ENCODE measurements at places on chromosomes 6 and 20. TPM values are rescaled to one million over a fixed set of nuclear protein-coding genes. Genes with fewer than 3 reads are reported as not detected.

DNA sequence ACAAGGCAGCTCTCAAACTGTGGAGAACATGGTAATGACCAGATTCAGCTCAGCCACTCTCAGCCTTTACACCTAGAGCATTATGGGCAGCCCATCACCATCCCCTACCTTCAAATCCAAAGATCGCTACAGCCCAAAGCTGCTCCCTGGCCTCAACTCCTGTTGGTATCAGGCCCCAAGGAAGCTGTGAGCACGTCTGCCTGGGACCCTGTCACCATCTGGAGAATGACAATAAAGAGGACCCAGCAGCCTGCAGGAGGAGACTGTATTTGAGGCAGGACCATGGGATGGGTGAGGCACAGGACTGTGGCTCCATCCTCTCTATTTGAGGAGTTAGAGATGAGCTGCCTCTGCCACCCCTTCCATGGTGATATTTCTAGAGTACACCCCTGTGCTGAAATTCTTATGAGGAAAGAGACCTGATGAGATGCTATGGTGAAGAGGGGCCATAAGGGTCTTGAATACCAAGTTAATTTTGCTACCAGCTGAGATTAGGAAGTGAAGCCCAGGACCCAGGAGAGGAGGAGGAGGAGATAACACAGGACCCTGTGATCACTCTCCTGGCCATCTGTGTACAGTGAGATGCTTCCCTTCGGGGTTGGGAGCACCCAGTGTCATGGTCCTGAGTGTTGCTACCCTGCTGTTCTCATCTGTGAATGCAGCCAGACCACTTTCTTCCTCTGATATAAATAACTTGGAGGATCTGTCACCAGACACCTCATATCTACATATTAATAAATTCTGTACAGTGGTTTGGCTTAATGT is 19.6 kb upstream of the MICB start:
- peaks cover 25% of the 10 kb centered on the region for H3K4me1 ChIP-seq
- no peaks in the 10 kb centered on the region for H3K27me3 ChIP-seq
- no peak for DNase-seq
- peaks cover 7% of the 10 kb centered on the region for H3K36me3 ChIP-seq
- H3K4me3 ChIP-seq: no peak overlapping the region

DNA sequence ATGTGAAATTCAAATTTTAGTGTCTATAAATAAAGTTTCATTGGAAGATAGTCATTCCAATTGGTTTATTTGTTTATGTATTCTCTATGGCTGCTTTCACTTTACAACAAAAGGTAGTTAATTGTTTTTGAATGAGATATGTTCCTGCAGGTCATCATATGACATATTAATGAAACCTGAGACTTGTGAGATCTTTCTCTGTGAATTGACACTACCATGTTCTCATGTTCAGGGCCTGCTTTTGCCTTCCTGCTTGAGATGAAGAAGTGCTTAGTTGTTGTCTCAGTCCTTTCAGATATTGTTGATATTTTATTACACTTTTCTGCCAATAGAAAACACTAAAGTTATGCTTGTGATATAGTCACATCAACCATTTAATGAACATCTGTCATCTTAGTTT is 132.5 kb downstream of the UTRN start:
- H3K27ac ChIP-seq: no peak overlapping the region
- peaks cover 41% of the 10 kb centered on the region for H3K4me1 ChIP-seq
- H3K27me3 ChIP-seq: no peaks in the 10 kb centered on the region

DNA sequence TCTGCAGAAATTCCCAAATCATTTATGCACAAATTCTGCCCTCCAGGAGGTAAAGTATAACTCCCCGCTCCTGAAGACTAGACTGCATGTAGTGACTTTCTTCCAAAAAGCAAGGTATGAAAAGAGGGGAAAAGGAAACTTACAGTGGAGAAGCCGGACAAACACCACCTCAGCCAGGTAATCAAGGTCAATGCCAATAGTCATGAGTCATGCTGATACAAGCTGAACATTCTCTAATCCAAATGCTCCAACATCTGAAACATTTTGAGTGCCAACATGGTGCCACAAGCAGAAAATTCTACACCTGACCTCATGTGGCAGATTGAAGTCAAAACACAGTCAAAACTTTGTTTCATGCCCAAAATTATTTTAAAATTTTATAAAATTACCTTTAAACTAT is 165.6 kb downstream of the FOXA2 start:
- no peaks in the 10 kb centered on the region for H3K27me3 ChIP-seq
- no peak overlapping the region for H3K27ac ChIP-seq
- no peaks in the 10 kb centered on the region for H3K36me3 ChIP-seq
- H3K4me1 ChIP-seq: no peaks in the 10 kb centered on the region
- H3K4me3 ChIP-seq: no peak overlapping the region

- no peaks in the 10 kb centered on the region for H3K27me3 ChIP-seq
- H3K4me1 ChIP-seq: no peaks in the 10 kb centered on the region
- no peak for DNase-seq
- H3K27ac ChIP-seq: no peak overlapping the region
- H3K36me3 ChIP-seq: no peaks in the 10 kb centered on the region
Observed at GRCh38 chr6:12355354-12355753, 65.2 kb downstream of the EDN1 start.

DNA sequence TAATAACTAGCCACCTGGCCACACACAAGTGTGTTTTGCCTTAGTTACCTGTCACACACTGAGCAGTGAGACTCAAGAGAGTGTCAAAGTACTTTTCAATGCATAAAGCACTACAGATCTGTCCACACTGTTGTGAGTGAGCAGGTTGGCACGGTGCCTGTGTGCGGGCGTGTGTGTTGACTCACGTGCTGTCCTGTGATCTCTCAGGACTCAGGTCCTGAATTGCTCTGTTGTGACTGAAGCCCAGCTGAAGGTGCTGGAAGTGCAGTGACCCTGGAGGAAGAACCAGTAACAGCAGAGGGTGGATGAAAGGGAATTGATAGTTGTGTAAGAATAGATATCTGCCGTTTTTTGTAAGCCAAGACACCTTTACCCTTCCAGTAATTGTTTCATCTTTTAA is 18.3 kb downstream of the SLC16A10 start:
- DNase-seq: peak; percentile 70
- no peak overlapping the region for H3K27ac ChIP-seq
- H3K4me3 ChIP-seq: no peak overlapping the region
- H3K4me1 ChIP-seq: peaks cover 24% of the 10 kb centered on the region
- no peaks in the 10 kb centered on the region for H3K27me3 ChIP-seq

GRCh38 chr6:9254251-9254650 is 818.9 kb upstream of the SLC35B3 start:
- no peak for DNase-seq
- H3K27ac ChIP-seq: no peak overlapping the region
- H3K4me3 ChIP-seq: no peak overlapping the region

DNA sequence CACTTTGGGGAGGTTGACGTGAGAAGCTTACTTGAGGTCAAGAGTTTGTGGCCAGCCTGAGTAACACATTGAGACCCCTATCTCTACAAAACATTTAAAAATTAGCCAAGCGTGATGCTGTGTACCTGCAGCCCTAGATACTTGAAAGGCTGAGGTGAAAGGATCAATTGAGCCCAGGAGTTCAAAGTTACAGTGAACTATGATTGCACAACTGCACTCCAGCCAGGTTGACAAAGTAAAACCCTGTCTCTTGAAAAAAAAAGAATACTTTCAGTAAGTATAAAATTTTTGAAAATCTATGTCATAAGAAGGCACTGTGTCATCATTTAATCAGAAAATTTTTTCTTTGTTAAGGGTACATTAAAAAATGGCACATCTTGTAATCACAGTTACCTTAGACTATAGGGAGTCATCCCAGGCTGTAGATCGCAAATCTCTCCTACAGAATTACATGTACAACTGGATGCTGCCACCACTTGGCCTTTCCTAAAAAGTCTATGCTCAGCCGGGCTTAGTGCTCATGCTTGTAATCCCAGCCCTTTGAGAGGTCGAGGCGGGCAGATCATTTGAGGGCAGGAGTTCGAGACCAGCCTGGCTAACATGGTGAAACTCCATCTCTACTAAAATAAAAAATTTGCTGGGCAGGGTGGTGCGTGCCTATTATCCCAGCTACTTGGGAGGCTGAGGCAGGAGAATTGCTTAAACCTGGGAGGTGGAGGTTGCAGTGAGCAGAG is 17.0 kb upstream of the MRS2 start:
- DNase-seq: no peak
- no peak overlapping the region for H3K27ac ChIP-seq

GRCh38 chr6:96784650-96785049 is 52.6 kb downstream of the GPR63 start:
- H3K4me1 ChIP-seq: no peaks in the 10 kb centered on the region
- peaks cover 8% of the 10 kb centered on the region for H3K27me3 ChIP-seq
- DNase-seq: no peak
- H3K4me3 ChIP-seq: no peak overlapping the region
- no peaks in the 10 kb centered on the region for H3K36me3 ChIP-seq
- H3K27ac ChIP-seq: no peak overlapping the region

DNA sequence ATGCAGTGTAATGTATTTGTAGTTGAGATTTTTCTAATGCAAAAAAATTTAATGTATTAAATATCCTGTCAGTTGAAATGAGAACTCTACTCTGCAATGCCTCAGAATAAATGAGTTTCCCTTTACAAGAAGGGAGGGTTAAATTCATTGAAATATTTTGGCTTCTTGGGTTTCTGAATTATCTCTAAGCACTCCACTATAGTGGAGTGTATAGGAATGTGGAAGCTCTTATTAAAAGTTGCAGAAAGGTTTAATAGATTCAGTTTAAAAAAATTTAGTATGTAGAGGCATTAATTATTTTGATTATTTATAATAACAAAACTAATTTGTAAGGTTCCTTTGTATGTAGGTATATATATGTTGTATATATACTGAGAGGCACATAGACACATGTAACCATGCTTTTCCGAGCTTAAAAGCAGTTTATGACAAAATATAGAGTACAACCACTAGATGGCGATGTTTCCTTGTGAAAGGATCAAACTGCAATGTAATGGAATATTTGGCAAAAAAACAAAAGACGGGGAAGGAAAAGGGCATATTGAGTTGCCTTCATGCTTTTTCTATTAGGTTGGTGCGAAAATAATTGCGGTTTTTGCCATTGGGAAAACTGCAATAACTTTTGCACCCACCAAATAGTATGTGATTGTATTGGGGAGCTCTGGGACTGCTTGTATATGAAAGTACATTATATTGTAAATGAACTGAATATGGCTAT is 144.2 kb downstream of the MYO6 start:
- H3K4me3 ChIP-seq: no peak overlapping the region
- H3K27ac ChIP-seq: no peak overlapping the region
- DNase-seq: no peak
- peaks cover 2% of the 10 kb centered on the region for H3K4me1 ChIP-seq
- H3K27me3 ChIP-seq: no peaks in the 10 kb centered on the region

- H3K4me3 ChIP-seq: peak overlapping the region; percentile 12
- no peaks in the 10 kb centered on the region for H3K36me3 ChIP-seq
- H3K27ac ChIP-seq: peak overlapping the region; percentile 23
- H3K27me3 ChIP-seq: no peaks in the 10 kb centered on the region
- H3K4me1 ChIP-seq: peaks cover 7% of the 10 kb centered on the region
Observed at GRCh38 chr6:11785774-11786579, 7.4 kb upstream of the ADTRP start.

Gene TSBP1
- total RNA-seq: not detected

Gene HTR1E
- not detected for total RNA-seq

Gene PAK5
- total RNA-seq: not detected

Gene TRMT6
- total RNA-seq: 16.7 TPM

Gene E2F1
- total RNA-seq: 72.0 TPM

Gene FHL5
- not detected for total RNA-seq

All from activated CD8-positive, alpha-beta T cell treated with anti-CD3 and anti-CD28 coated beads for 36 hours (primary cell).